ENCODE measurements at places on chromosomes 7 and 10. TPM values are rescaled to one million over a fixed set of nuclear protein-coding genes. Genes with fewer than 3 reads are reported as not detected.

The NUDCD3 gene
- 104 TPM for total RNA-seq

The C10orf105 gene
- total RNA-seq, result 0.07 TPM

The FRAT1 gene
- 6.8 TPM for total RNA-seq

The TPK1 gene
- total RNA-seq, result 4.9 TPM

The EN2 gene
- not detected for total RNA-seq

The CLDN4 gene
- not detected for total RNA-seq

The CYP2C8 gene
- not detected for total RNA-seq

The APBB1IP gene
- 2.8 TPM for total RNA-seq

The PCLO gene
- total RNA-seq, result 2.9 TPM

The ADARB2 gene
- 0.22 TPM for total RNA-seq

The NAT16 gene
- total RNA-seq, result not detected

The MYH16 gene
- total RNA-seq, result not detected

The CHST15 gene
- 4.0 TPM for total RNA-seq

The CRHR2 gene
- 0.22 TPM for total RNA-seq

The CAV2 gene
- 204 TPM for total RNA-seq

The CALHM1 gene
- total RNA-seq, result not detected

The ZNF722 gene
- not detected for total RNA-seq

The CPA4 gene
- total RNA-seq, result 0.77 TPM

The DGKI gene
- total RNA-seq, result 0.47 TPM

The PHKG1 gene
- total RNA-seq, result 30.4 TPM

The HYCC1 gene
- total RNA-seq, result 39.6 TPM

The TRIM50 gene
- total RNA-seq, result 0.30 TPM

The TEX47 gene
- total RNA-seq, result not detected

The FAM237B gene
- total RNA-seq, result not detected

The TMEM213 gene
- not detected for total RNA-seq

The ADCYAP1R1 gene
- total RNA-seq, result 6.0 TPM

The NKX6-2 gene
- total RNA-seq, result not detected

The CCNY gene
- total RNA-seq, result 94.4 TPM

The DMBT1 gene
- total RNA-seq, result 0.05 TPM

The CLRN3 gene
- not detected for total RNA-seq

The ZNF33B gene
- 14.3 TPM for total RNA-seq

The GPR22 gene
- 54.4 TPM for total RNA-seq

The OIT3 gene
- total RNA-seq, result not detected

The GATA3 gene
- total RNA-seq, result 1.1 TPM

The OLAH gene
- total RNA-seq, result not detected

The RBP3 gene
- not detected for total RNA-seq

The PRSS37 gene
- not detected for total RNA-seq

The HOXA9 gene
- not detected for total RNA-seq

The C7orf57 gene
- not detected for total RNA-seq

The OR2A12 gene
- total RNA-seq, result not detected

The TEX36 gene
- total RNA-seq, result not detected

The MINDY4 gene
- 4.9 TPM for total RNA-seq

The UCMA gene
- not detected for total RNA-seq

The CUZD1 gene
- total RNA-seq, result 0.12 TPM

The OAT gene
- total RNA-seq, result 22.7 TPM

The UCN3 gene
- total RNA-seq, result not detected

The DRGX gene
- total RNA-seq, result not detected

The GIMAP1 gene
- 6.7 TPM for total RNA-seq
